ENCODE measurements at places on chromosomes 12 and 14. TPM values are rescaled to one million over a fixed set of nuclear protein-coding genes. Genes with fewer than 3 reads are reported as not detected.
A peak's percentile ranks its signal among the peaks of the same experiment; 100 is the strongest.

GRCh38 chr14:42683707-42684106 is 1077.0 kb downstream of the LRFN5 start:
- DNase-seq = no peak

DNA sequence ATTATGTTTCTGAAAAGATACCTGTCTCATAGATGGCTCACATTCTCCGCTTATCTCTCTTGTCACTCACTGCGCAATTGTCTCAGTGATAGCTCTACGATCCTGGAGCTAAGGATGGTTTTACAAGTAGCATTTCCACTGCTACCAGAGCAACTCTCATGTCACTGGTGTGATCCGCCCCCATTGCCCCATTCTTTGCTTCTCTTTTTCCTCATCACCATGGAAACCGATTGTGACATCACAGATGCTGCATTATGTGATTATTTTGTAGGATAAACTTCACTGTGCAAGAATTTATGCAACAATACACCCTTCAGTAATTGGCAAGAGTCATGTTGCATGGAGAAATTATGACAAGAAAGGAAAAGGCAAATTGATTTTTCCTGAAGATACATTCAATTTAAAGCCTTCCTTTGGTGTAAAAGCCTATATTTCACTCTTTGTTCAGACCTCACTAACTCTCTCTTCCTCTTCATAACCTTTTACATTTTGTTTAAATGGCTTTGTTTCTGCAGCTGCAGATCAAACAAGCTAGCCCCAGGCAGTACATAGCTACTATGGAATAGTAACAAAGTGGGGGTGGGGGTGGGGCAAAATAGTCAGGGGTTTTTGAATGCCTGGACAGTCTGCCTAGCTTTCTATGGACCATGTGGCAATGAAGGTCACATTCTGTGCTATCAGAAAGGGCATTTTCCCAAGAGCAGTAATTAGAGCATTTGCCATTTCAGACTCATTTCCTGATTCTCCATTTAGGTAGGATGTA is 539.8 kb downstream of the NRXN3 start:
- DNase-seq = no peak

The PLEKHD1 gene
- total RNA-seq = 0.41 TPM

DNA sequence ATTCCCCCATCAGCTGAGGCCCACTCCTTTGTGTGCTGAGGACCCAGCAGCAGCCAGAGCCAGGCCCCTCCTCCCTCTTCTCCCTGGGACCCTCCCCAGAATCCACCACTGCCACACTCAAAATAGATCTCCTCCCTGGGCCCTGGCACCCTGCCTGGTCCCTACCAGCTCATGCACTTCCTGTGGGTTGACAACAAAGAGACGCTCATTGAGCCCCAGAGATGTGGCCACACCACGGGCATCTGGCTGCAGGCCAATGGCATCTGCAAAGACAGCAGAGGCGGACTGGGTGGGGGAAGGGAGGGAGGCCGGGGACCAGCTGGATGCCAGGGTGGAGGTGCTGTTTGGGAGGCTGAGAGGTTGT is 16.0 kb upstream of the ENDOU start:
- DNase-seq = peak; percentile 39

The PTCSC3 gene
- total RNA-seq = not detected

- DNase-seq = no peak
Observed at GRCh38 chr12:102540815-102541385, 60.5 kb upstream of the IGF1 start.

GRCh38 chr14:29016050-29016900 is 249.7 kb downstream of the FOXG1 start:
- DNase-seq = no peak

GRCh38 chr14:99944241-99944651 is 121.0 kb upstream of the EVL start:
- no peak for DNase-seq

DNA sequence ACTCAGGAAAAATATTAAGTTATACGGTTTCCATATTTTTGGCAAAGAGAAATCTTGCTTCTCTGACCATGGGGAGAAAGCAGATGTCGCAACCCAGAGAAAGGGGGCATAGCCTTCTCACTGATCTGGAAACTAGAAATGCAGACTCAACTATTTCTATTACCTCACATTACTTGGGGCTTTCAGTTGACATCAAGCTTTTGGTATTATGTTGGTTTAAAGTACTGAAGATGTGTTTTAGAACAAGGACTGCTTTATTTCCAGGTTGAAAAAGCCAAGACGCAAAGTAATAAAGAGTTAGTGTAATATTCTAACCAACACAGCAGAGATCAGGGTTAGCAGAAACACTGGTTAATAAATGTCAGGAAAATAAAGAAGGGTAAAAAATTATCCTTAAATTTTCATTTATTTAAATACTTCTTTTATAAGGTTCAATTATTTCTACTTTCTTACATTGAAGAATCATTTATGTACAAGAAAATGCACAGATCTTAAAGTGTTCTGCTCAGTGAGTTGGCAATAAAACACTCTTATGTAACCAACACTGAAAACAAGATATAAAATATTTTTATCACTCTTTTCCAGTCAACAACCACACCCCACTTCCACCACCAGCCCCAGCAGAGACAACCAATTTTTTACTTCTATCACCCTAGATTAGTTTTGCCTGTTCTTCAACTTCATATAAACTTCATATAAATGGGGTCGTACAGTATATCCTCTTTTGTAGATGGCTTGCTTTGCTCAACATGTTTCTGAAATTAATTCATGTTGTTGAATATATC is 26.0 kb downstream of the DCP1B start:
- DNase-seq = no peak

The GPR84 gene
- not detected for total RNA-seq

DNA sequence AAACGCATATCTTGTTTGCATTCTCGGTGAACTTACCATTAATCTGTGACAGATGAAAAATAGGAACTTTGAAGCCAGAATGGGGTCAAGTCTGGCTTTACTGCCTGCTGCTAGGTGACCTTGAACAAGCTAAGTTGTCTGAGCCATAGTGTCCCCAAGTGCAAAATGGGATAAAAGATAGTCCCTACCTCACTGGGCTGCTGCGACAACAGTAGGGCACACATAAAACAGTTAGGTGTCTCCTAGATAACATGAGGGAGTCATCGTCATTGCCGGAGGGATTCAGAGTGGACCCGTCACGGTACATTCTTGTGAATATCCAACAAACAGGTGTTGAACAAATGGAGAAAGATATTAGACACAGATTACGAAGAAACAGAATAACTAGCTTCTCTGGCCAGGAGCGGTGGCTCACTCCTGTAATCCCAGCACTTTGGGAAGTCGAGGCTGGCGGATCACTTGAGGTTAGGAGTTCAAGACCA is 71.2 kb downstream of the NINJ2 start:
- DNase-seq = no peak

DNA sequence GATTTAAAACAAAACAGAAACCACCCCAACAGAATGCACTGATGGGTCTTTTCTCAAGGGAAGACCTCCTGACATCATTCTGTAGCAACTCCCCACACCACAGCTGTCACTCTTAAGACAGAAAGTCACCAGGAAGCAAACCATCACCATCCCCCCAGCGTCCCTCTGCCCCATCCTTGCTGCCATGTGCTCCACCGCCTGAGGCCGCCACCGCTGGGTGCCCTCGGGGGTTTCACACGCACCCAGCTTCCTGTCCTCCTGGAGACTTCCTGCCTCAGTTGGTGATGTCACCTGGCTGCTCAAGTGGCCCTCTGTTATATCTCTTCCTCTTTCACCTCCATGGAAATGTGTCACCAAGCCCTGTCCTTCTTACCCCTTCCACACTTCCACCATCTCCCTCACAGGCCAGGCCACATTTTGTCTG is 71.4 kb upstream of the GPR68 start:
- no peak for DNase-seq

The TRHDE gene
- total RNA-seq = 5.8 TPM

- DNase-seq = no peak
Observed at GRCh38 chr12:124884587-124885438, 21.1 kb upstream of the SCARB1 start.

GRCh38 chr14:74511966-74512830 is 18.6 kb downstream of the ISCA2 start:
- no peak for DNase-seq

The KRT7 gene
- 1,355 TPM for total RNA-seq

- no peak for DNase-seq
Observed at GRCh38 chr12:104752881-104753280, 205.2 kb downstream of the SLC41A2 start.

DNA sequence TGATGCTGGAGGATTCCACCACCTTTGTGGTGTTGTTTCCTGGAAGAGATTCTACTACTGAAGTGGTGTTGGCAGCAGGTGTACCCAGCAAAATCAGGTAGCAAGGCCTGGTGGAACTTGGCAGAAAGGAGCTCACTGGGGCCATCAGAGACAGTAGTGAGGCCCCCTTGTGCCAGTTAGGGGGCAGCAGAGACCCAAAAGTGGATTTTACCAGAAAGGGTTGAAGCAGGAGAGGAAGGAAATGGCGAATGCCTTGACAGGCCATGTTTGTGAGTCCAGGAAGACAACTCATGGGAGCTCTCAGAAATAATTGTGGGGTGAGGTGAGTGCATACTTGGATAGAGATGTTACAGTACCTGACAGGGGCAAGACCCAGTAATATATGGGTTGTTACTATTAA is 137.7 kb upstream of the FGD4 start:
- no peak for DNase-seq

The SERPINA5 gene
- 1.9 TPM for total RNA-seq

The KRT8 gene
- 1,322 TPM for total RNA-seq

The LRP1 gene
- 53.6 TPM for total RNA-seq

DNA sequence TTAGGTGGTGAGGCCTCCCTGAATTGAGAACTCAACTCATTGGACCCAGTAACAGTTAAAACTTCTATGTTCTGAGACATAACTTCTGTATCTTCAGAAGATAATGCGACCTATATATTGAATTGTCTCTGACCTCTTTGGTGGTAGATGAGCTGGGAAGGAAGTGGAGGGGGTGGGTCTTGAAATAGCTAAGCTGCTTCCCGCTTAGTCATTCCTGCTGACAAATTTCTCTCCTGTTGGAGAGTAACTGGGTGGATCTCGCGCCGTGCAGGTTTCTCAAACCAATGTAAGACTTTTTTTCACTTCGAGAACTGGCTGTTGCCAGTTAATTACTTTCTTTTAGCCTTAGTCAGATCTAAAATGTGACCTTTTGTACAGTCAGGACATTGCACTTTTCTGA is 100.8 kb downstream of the PPHLN1 start:
- DNase-seq = peak; percentile 67

DNA sequence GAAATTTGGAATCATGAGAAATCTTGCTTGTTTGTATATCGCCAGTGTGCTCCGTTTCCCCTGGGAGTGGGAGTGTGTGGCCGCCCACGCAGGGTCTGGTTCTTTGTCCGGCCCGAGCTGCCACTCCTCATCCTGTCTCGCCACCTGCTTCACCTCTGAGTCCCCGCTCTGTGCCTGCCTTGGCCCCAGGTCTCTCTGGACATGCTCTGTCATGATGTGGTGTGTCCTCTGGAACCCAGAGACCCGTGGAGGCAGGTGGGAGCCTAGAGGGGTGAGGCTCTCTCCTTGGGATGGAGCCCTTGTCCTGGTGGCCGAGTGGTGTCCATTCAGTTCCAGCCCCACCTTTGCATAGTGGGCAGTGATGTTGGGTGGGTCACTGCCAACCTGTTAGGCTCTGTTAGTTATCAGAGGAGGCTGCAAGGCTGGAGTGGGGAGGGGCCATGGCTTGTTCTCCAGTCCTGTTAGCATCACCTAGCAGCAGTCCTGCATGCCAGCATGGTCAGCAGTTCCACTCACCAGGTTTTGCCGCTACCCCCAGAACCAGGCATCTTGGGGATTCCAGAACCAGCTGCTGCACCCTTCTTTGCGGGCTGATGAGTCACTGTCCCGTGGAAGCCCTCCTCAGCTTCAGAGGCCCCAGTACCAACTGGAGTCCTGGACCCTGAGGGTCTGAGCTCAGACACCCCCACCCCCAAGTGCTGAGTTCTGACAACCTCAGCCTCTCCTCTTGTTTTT is 76.5 kb downstream of the EP400 start:
- no peak for DNase-seq

The CCNK gene
- 21.9 TPM for total RNA-seq

The DIO2 gene
- not detected for total RNA-seq

DNA sequence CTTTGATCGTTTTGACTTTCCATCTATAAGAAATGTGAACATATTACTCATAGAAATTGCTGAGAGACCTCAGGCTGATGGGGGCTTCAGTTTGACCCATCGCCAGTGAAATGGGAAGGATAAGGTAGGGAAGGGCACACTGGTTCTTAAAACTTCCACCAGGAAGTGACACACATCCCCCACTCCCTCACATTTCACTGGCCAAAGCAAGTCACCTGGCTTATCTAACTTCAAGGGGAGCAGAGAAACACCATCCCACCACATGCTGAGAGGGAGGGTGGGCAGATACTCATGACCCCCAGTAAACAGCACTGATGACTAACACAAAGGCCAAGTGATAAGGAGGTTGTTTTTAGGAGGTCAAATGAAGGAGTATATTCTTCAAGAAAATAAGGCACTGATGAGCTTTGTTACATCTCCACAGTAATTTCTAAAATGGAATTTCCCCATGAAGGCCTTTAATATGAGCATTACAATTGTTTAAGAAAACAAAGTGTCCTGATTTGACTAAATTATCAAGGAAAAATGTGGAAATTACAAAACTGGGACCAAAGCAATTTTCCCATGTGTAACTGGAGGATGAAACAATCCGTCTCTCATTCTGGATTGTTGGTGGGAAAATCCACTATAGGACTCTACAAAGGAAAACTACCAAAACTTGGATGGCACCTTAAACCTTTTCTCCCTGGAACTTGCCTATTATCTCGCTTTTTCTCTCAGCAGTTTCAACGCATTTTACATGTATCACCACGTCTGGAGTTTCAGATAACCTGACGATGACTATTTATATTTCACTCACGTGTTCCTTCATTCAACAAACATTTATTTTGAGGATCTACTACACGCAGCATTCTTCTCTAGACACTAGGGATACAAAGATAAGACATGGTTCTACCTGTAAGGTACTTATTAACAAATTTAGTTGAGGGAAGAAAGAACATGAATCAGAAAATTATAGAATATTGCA is 91.8 kb upstream of the EEA1 start:
- no peak for DNase-seq

The EPYC gene
- not detected for total RNA-seq

- peak; percentile 99 for DNase-seq
Observed at GRCh38 chr12:124928095-124928911, 13.9 kb upstream of the UBC start.

The B4GALNT3 gene
- 5.1 TPM for total RNA-seq

The RSRC2 gene
- total RNA-seq = 33.9 TPM

- DNase-seq = no peak
Observed at GRCh38 chr14:44803239-44803905, 158.4 kb downstream of the KLHL28 start.

The TAS2R42 gene
- total RNA-seq = not detected

The CIROP gene
- not detected for total RNA-seq

DNA sequence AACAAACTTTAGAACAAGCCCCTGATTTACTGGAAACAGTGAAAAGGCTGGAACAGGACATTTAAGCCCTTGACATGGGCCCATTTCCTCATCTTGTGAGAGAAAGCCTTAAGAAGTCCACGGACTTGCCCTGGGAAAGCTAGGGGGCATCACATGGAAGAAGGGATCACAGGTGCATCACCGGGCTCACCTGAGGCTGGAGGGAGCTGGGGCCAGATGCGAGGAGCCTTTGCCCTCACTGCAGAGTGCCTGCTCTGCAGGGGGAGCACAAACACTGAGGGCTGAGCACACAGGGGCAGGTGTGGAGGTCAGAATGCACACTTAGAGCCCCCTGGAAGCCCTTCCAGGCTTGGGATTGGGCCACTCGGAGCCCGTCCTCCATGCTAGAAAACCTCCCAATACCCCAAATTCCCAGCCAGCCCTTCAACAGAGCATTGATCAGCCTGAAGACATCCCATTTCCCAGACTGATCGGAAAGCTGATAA is 5.2 kb upstream of the KRT1 start:
- no peak for DNase-seq

The PDE3A gene
- total RNA-seq = 1.8 TPM
